CD4-positive, alpha-beta memory T cell (primary cell): ENCODE measurements at places on chromosomes 16 and 17.

GRCh38 chr16:57620335-57621231, 7.8 kb upstream of the ADGRG1 start:
- no peak for DNase-seq

DNA sequence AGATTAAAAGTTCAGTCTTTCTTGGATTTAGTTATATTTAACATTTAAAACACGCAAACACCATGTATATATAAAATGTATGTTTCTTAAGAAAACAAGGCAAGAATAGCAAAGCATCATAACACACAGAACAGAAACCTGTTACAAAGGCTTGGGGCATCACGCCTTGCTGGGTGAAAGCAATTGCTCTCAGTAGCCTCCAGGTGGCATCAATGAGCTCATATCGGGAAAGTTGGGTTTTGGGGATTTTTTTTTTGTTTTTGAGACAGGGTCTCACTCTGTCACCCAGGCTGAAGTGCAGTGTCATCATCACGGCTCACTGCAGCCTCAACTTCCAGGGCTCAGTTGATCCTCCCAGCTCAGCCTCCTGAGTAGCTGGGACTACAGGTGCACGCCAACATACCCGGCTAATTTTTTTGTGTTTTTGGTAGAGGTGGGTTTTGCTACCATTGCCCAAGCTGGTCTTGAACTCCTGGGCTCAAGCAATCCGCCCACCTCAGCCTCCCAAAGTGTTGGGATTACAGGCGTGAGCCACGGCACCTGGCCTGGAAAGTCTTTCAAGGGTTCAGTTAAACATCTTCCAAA, 56.9 kb downstream of the CYB5D2 start:
- DNase-seq, result peak; percentile 43

GRCh38 chr16:635573-636205, 416 bp downstream of the METTL26 start:
- no peak for DNase-seq

GRCh38 chr17:72702998-72703397, 389.5 kb downstream of the SLC39A11 start:
- DNase-seq, result no peak

DNA sequence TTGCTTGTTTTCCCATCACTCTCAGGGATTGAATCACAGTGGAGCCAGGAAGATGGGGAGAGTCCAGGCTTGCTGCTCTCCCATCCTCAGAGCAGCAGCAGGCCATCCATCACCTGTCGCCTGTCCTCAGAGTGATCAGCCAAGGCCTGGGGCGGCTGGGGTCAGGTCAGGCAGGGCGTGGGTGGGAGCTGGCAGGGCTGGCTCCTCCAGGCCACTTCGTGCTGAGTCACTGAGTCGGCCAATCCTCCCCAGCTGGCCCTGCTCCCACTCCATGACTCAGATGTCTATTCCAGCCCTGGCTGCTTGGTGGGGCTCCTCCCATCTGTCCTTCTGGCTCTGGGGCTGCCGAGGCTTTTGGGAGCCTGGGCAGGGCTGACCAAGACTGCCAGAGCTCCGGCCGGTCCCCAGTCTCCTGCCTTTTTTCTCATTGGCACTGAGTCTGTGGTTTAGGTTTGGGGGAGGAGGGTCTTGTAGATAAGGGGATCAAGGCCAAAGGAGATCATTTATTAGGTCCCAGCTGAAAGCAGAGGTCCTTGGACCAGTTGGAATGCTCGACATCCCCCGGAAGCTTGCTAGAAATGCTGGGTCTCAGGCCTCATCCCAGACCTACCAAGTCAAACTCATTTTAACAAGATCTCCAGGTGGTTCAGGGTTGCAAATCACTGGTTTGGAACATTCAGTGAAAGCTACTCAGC, 72.7 kb downstream of the ABCC1 start:
- DNase-seq, result no peak

DNA sequence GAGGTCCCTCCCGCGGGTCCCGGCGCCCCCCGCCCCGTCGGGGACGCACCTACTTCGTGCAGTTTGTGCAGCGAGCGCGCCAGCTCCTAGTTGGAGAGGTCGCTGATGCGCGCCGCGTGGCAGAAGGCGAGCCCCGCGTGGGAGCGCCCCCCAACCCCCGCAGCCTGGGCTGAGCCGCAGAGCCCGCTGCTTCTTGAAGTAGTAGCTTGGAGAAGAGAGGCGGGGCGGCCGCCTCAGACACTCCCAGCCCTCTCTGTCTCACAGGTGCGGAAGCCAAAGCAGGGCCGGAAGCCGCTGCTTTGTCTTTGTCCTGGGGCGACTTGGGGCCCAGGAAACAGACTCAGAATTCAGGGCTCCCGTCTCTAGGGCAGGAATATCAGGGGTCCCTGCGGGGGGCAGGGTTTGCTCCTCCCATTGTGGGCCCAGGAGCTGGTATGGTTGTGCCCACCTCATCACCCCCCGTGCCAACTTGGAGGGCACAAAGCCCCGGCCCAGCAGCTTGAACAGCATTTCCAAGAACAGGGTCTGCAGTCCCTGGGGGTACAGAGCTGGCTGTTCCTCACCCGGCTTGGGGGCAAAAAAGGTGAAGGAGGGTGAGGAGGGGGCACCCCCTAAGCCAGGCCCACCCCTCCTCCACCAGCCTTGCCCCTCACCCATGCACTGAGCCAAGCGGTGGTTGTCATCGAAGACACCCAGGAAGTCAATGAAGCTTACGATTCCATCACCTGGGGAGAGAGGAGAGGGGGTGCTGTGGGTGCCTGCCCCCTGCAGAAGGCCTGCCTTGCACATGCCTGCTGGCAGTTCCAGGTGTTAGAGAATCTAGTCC, 13.5 kb downstream of the SPATA32 start:
- peak; percentile 93 for DNase-seq

DNA sequence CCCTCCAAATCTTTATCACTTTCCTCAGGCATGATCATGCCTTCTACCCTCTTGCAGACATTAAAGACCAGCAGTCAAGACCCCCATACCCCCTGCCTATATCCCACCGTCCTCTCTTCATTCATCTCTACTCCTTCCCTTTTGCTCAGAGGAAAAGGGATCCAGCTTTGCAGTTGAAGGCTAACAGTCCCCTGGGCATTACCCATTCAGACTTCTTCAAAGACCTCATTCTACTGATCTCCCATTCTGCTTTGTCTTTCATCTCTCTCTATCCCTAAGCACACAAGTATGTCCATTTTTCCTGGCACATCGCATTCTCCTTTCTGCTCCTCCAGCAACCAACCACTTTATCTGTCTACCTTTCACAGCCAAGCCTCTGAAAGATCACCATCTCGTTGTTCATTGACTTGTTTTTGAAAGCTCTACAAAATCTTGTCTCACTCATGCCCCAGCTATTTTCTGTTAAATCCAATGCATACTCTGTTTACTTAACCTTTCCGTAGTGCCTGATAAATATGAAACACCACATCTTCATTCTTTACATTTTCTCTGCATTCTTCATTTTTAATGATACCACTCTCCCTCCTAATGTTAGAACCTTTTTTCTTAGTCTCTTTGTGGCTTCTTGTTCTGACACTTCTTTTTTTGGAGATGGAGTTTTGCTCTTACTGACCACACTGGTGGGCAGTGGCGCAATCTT, 14.1 kb upstream of the LCMT1 start:
- DNase-seq, result no peak

GRCh38 chr16:86575754-86576557, 2.4 kb upstream of the FOXL1 start:
- DNase-seq, result no peak

GRCh38 chr17:9958586-9959281, 53.7 kb upstream of the RCVRN start:
- DNase-seq, result no peak
